ENCODE measurements at places on chromosomes 5 and 9. TPM values are rescaled to one million over a fixed set of nuclear protein-coding genes. Genes with fewer than 3 reads are reported as not detected.

Gene TSSK1B
- not detected for total RNA-seq

Gene EEIG1
- total RNA-seq: 359 TPM

Gene ADAMTSL2
- 0.44 TPM for total RNA-seq

Gene F2R
- total RNA-seq: 12.7 TPM

Gene TTF1
- total RNA-seq: 15.0 TPM

Gene MSX2
- not detected for total RNA-seq

Gene MAMDC2
- not detected for total RNA-seq

Gene SEC24A
- 14.5 TPM for total RNA-seq

Gene MYO10
- not detected for total RNA-seq

Gene CXCL14
- not detected for total RNA-seq

Gene SLC6A19
- total RNA-seq: not detected

Gene IL9
- not detected for total RNA-seq

Gene TAF11L10
- total RNA-seq: not detected

Gene IFNA21
- not detected for total RNA-seq

Gene ELAVL2
- not detected for total RNA-seq

Gene ZNF879
- total RNA-seq: 5.8 TPM

Gene LHX3
- 0.14 TPM for total RNA-seq

Gene ZFP2
- total RNA-seq: 0.43 TPM

Gene SPATA31E1
- not detected for total RNA-seq

Gene SPINK5
- not detected for total RNA-seq

Gene QRFP
- total RNA-seq: not detected

Gene TEX48
- not detected for total RNA-seq

Gene LRRC70
- 3.5 TPM for total RNA-seq

Gene MORN5
- total RNA-seq: not detected

Gene IL13
- total RNA-seq: not detected

Gene FBP1
- total RNA-seq: 2.7 TPM

Gene ZNF169
- 3.3 TPM for total RNA-seq

Gene GNA14
- total RNA-seq: not detected

Gene IFNB1
- not detected for total RNA-seq

Gene MARVELD2
- 0.16 TPM for total RNA-seq

Gene SPINK4
- total RNA-seq: not detected

Gene BTNL3
- total RNA-seq: not detected

Gene GFI1B
- total RNA-seq: not detected

Gene PCDHB9
- total RNA-seq: not detected

Gene NMUR2
- total RNA-seq: not detected

Gene PCDHA1
- total RNA-seq: not detected

Gene SPATA31C1
- total RNA-seq: not detected

Gene SPINK7
- not detected for total RNA-seq

Gene ARSI
- total RNA-seq: 0.61 TPM

Gene FOXD4L4
- not detected for total RNA-seq

Gene TNFSF15
- not detected for total RNA-seq

Gene IER5L
- total RNA-seq: 25.1 TPM

Gene EGFLAM
- total RNA-seq: not detected

Gene IL4
- total RNA-seq: not detected

Gene PTGDS
- 7.5 TPM for total RNA-seq

Gene SV2C
- total RNA-seq: 0.11 TPM

Gene GABRB2
- not detected for total RNA-seq

Gene CTNND2
- total RNA-seq: not detected

Gene GRXCR2
- total RNA-seq: not detected

All from CD8-positive, alpha-beta T cell (primary cell).